Caco-2 (cell line): ENCODE measurements at places on chromosomes 7 and 10.

DNA sequence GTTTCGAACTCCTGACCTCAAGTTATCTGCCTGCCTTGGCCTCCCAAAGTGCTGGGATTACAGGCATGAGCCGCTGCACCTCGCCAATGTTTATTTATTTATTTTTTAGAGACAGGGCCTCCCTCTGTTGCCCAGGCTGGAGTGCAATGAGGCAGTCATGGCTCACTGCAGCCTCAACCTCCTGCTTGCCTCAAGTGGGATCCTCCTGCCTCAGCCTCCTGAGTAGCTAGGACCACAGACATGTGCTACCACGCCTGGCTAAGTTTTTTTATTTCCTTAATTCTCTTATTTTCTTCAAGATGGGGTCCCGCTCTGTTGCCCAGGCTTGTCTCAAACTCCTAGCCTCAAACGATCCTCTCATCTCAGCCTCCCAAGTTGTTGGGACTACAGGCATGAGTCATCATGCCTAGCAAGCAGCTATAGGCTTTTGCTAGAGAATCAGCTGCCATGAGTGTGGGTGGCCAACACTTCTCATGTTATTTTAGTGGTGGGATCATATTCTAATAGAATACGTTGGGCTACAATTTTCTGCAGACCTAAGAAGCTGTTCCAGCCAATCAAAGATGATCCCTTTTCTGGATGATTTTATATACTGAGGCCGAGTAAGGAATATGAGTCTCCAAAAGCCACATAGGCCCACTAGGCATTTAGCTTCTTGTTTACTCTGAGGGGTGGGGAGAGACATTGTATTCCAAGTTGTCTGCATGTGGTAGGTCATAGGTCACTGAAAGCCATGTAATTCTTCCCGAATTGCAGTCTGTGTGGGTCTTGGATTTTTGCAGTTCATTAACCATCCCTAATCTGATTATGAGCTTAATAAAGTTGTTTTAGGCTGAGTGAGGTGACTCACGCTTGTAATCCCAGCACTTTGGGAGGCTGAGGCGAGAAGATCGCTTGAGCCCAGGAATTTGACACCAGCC, 7.6 kb upstream of the TMEM248 start:
- peak; percentile 16 for DNase-seq

- no peak for DNase-seq
These were observed 6.1 kb downstream of the GSTO2 start for GRCh38 chr10:104274762-104275721.

DNA sequence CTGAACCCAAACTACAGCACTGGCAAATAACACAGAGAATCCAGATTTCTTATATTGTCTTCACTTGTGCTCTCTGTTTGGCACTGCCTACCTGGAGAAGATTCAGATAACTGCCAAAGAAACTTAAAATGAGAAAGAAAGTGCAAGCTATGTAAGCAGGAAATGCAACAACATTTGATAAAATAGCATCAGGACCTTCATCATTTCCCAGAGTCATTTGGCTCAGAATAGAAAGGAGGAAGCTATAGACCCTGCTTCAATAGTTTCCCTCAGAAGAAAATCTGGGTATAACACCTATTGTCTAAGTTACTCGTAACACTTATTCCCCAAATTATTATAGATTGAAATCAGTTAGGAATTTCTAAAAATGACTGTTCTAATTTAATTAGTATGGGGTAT, 56.2 kb downstream of the CC2D2B start:
- DNase-seq, result no peak

DNA sequence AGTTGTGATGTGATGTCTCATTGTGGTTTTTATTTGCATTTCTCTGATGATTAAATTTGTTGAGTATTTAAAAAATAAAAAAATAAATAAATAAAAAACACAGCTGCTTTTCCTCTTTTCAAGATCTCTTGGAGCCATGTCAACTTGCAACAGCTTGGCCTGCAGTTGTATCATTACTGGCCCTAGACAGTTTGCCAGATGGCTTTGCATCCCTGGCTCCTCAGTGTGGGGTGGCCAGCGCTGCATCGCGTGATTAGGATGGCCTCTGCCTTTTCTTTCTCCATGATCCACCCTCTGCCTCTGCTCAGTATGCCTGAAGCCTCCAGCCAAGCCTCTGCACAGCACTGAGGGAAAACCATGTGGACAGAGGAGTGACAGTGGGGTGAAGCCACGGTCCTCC, 96.8 kb downstream of the PPP1R3C start:
- DNase-seq, result no peak

GRCh38 chr10:69766161-69766910, 35.4 kb upstream of the COL13A1 start:
- no peak for DNase-seq

DNA sequence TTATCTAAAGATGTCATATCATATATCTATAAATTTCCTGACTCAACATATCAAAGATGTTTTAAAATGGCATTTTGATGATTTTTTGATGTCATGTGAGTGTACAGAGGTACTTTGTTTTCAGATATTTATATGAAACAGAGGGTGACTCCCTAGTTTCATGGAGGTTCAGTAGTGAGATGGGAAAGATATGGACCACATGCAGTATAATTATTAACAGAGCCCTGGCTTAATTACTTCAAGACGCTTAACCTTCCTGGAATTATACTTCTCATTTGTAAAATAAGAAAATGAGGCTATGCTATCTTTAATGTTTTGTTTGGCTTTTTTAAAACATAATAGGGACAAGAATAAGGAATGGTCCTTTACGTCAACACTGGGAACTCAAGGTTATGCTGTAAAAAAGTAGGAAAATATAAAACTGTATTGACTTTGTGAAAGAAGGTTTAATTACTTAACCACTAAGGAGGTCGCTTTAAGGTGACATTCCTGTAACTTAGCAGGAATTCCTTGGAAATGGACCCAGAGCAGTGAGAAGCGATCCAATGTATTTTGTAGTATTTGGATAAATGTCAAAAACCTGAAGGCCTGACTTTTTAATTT, 821.0 kb upstream of the IGFBP3 start:
- no peak for DNase-seq

GRCh38 chr7:121107923-121108498, 119.5 kb downstream of the CPED1 start:
- DNase-seq, result peak; percentile 66
